ENCODE measurements at places on chromosomes 4 and X.

GRCh38 chrX:24399550-24399949, 39.1 kb downstream of the SUPT20HL1 start:
- DNase-seq, result no peak

DNA sequence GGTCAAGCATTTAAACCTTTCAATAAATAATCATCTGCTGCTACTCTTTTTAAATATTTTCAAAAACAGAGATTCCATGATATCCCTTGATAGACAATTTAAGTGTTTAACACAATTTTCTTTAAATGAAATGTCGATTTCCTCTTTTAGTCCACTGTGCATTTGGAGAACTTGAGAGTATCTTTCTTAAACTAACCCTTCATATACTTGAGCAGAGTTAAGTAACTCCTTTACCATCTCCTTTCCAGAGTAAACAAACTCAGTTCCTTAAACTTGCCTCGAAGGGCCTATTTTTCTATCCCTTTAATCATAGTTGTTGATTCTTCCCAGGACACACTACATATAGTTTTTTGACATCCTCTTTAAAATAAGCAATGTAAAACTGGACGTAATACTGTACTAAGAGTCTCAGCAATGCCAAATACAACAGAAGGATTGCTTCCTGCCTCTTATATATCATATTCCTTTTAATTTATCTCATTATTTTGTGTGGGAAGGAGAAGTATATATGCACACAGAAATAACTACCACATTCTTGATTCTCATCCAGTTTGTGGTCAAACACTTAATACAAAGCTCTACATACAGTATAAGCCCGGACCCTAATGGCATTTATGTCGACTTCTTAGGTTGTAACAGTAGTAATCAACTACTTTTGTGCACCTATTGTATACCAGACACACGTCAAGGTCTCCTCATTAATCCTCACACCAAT, 22.8 kb downstream of the RAB28 start:
- no peak for DNase-seq

DNA sequence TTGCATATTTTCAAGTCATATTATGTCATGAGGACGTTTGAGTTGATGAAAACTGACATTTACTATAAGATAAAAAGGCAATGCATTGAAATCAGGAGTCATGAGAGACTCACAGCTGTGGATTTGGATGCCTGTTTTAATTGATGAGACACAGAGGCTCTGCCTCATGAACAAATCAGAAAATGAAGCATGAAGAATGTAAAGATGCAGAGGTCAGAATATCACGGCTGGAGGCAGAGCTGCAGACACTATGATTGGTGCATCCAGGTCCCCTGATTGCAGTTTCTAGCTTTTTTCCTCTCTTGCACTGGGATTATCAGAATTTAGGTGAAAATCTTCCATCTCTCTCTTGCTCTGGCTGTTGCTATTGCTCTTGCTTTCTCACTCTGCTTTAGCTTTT, 74.7 kb downstream of the FAM47B start:
- DNase-seq, result no peak

GRCh38 chrX:151516538-151517187, 46.8 kb upstream of the PASD1 start:
- no peak for DNase-seq

DNA sequence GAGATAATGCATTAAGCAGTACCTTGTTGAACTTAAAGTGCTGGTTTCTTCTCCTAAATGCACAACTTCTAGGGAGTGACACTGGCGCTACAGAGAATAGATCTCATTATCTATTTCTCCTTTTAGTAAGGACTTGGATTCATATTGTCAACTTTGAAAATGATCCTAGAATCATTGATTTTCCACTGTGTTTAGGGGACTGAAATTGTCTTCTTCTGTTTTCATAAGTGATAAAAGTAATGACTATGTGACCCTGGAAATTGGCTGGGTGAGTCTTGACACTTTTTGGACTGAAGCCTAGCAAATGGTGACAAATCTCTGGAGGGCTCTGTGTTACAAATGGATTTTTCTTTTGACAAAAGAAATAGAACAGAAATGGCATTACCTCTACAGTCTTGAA, 167.8 kb downstream of the NDST4 start:
- no peak for DNase-seq

DNA sequence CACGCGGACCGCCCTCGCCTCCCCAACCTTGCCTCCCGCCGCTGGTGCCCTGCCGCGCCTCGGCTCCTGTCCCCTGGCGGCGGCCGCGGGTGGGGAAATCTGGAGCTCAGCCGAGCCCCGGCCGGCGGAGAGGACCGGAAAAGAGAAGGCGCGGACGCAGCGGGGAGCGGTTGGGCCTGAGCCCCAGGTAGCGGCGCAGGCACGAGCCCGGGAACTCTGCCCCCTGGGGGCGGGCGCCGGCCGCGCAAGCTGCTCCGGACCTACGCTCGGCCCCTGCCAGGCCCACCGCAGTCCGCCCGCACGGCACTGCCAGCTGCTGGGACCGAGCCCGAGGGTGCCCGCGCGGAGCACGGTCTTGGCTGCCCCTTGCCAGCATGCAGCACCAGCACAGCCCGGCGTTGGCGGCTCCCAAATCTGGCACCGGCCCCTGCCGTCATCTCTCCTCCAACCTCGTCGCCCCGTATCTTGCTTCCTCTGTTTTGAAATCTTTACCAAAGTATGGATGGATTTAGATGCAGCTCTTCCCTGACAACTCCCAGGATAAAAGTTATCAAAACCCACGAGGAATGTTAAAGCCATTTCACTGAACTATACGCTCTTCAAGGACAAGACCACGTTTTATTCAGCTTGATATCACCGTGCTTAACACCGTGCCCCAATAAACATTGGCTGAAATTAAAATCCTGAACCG, at the start of gene PRSS12:
PRSS12 (minus strand) TSS at position 161 of the 691 bp plus-strand sequence. CDS start 283 bp downstream, outside the sequence.
- no peak for DNase-seq

- DNase-seq, result no peak
Measured at GRCh38 chr4:92461732-92462131, 158.0 kb downstream of the GRID2 start.

DNA sequence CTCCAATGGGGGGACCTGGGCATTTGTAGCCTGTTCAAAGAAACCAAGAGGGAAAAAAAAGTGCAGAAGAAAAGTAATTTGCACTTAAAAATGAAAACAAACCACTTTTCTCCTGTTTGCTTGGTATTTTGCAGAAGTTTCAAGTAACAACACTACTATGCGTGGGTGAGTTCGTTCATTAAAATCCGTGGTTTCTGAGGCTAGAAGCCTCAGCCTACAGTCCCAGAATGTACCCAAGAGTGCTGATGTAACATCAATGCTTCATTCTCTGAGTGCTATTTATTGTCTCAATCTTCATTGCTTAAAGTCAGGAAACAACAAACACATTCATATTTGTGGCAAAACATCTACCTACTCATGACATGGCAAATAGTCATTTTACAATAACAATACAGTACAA, 29.2 kb downstream of the LGI2 start:
- no peak for DNase-seq

DNA sequence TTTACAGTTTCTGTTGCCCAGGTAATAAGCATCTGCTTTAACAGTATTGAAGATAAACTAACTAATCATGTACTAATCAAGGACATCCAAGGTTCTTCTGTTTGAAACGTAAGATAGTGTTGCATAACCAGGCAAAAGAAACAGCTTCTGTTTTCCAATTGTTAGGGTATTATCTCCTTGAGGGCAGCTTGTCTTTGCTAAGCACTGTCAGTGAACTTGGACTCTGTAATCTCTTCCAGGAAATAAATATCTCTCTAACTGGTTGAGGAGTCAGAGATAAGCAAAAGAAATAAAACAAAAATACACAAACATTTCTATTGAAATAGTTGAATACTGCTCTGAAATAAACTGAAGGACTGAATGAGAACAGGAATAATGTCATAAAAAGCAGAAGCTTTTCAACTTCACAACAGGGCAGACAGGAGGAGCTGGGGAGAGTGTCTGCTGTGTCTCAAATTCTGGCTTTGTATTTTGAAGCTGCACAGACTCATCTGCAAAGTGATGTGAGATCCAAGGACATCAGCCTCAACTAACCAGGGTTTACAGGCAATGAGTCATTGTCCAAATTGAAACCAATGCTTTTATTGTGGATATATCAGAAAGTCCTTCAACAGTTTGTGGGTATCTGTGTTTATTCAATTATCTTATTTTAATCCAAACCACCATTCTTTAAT, 1253.0 kb upstream of the PCDH7 start:
- no peak for DNase-seq

DNA sequence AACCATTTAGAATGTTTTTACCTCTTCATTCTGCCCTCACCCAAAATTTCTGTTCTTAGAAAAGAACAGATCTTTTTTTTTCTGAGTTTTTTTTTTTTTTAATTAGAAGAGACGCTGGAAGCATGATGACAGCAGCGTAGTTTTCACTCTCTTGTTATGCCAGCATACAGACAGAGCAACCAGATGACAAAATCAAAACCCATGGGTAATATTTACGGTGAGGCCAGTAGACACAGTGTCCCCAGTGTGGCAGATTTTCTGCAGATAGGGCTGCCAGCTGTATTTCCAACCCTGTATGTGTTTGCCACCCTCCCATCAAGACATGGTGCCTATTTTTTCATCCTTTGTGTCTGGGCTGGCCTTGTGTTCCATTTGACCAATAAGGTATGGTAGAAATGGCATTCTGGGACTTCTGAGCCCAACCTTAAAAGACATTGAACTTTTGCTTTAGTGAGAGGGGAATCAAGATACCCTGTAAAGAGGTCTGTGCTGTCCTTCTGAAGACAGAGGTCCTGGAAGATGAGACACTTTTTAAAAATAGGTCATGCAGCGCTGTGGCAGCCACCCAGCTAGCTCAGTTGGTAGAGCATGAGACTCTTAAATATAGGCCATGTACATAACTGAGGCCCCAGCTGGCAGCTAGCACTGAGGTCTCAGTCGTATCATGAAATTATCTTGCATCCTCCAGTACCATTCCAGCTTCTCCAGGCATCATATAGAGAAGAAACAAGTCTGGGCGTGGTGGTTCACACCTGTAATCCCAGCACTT, 6.7 kb upstream of the ZNF41 start:
- DNase-seq, result no peak

DNA sequence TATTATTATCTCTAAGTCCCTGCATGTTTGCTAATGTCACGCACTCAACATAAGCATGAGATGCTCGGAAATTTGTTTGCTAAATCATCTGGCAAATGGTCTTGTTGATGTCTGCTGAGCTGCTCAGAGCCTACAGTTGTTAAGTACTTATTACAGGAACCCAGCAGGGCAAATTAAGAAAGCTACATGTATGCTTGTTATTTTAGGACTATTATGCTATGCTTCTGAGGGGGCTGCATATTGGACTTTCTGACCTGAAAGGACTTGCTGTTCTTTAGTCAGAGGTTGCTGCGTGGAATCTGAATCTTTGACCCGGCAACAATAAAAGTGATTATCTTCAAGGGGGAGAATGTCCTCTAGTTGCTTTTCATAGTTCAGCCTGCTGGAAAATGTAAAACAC, 36.3 kb upstream of the TENM3 start:
- DNase-seq, result no peak

DNA sequence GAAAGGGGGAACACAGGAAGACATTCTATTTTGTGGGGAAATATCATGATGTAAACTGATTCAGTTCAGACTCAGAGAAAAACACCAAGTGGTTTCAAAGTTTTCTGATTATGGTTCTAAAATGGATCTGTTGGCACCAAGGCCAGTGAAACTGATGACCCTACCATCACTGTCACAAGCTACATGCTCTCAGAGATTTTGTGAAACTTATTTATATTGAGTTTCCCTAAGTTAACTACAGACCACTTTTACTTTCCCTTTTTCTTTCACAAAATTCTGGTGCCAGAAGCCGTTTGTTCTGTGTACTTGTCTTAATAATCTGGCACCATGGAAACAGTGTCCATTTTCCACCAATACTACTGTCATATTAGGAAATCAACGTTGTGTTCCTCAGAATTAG, 43.4 kb upstream of the CABS1 start:
- DNase-seq, result no peak

GRCh38 chrX:2823795-2824386, 4.8 kb upstream of the GYG2 start:
- DNase-seq, result no peak

GRCh38 chr4:56704089-56704871, 23.2 kb upstream of the HOPX start:
- no peak for DNase-seq

GRCh38 chr4:147787204-147787603, 55.3 kb downstream of the ARHGAP10 start:
- DNase-seq, result no peak

- DNase-seq, result no peak
Measured at GRCh38 chrX:107102980-107103379, 15.6 kb downstream of the RBM41 start.

DNA sequence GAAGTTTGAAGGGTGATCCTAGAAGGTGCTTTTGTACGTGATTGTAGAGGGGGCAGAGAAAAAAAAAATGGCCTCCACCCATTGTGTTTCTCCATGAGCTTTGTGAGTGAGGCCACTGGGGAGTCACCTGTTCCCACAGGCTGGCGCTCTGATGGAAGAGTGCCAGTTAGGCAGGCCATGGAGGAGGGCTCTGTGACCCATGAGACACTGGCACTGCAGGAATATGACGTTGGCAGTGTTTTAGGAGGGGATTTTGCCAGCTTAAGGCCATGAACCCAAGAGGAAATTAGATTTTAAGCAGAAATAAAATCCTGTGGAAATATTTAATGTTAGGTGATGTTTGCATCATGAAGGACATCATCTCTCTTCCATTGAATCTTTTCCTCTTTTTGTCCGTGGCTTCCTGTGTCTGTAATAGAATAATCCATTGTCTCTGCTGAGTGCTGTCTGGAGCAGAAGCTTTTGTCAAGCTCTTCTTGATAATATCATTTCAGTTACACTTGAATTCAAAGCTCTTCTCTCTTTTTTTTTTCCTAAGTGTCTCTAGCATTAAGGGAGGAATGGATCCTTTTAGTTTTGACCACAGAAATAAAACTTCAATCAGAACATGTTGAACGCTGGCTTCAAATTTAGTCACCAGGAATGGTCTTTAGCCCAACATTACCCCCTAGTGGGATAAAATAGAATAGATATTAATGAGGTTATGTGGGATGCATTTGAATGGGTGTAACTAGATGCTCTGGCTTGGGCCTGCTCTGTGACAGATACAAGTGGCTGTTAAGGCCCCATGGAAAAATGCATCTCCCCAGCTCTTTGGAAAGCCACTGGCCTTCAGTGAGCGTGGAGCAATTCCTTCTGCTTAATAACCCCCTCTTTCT, 41.0 kb upstream of the UCP1 start:
- DNase-seq, result no peak

GRCh38 chr4:140968371-140968770, 164.9 kb downstream of the RNF150 start:
- DNase-seq, result no peak

DNA sequence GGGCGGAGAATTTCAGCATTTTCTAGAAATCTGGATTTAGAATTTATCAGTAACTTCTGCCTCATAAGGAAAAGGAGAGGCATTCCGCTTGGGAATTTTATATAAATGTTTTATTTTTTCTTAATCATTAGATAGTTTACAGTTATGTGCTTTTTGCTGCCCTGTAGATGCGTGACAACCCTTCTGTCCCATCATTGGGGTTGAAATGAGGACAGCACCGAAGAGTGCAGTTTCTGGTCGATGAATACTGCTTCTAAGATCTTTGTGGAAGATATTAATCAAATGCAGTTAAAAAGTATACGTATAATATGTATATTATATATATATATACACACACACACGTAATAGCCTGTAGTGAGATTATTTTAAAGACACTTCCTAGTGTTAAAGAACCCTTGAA, 1.5 kb downstream of the RBPJ start:
- DNase-seq, result no peak

Data from brain pericyte (primary cell).